ENCODE measurements at places on chromosomes 2 and 18.
A peak's percentile ranks its signal among the peaks of the same experiment; 100 is the strongest.

GRCh38 chr2:37558623-37559022 lies 112.8 kb downstream of the CDC42EP3 start:
- DNase-seq: no peak

DNA sequence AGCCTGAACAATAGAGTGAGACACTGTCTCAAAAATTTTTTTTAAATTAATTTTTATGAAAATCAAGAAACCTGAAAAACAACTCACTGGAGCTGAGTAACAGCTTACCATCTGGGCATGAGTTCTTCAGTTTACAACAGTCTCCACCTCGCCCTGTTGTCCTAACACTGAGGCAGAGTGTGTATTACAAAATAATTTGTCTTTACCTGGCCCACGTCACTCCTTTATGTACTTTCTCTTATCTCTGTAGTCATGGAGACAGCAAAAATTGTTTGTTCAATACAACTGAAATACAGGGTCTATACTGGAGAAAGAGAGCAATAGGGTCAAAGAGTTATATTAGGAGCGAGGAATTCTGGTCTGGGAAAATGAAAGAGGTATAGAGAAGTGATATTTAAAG lies 48.1 kb downstream of the CYTIP start:
- no peak for DNase-seq

DNA sequence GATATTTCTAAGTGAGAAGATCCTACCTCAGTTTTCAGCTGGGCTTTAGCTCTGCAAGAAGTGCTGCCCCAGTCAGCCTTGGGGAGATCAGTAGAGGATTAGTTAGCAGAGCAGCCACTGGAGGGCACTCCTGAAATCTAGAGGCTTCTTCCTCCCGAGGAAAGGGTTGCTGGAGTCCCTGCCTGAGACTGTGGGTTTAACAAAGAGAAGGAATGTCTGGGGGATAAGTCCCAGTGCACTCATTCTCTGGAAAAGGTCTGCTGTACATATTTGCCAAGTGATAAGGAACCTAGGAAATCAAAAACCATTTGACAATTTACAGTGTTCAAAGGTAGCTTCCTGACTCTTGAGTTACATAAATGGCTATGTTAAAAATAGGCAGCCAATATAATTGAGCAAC lies 207.2 kb downstream of the SLC8A1 start:
- no peak for DNase-seq

- no peak for DNase-seq
Measured at GRCh38 chr2:201701646-201702045, 3.2 kb upstream of the MPP4 start.

- DNase-seq: no peak
Measured at GRCh38 chr18:13217971-13218367, 591 bp upstream of the LDLRAD4 start.

- no peak for DNase-seq
Measured at GRCh38 chr2:74261204-74261864, 62.9 kb downstream of the MTHFD2 start.

DNA sequence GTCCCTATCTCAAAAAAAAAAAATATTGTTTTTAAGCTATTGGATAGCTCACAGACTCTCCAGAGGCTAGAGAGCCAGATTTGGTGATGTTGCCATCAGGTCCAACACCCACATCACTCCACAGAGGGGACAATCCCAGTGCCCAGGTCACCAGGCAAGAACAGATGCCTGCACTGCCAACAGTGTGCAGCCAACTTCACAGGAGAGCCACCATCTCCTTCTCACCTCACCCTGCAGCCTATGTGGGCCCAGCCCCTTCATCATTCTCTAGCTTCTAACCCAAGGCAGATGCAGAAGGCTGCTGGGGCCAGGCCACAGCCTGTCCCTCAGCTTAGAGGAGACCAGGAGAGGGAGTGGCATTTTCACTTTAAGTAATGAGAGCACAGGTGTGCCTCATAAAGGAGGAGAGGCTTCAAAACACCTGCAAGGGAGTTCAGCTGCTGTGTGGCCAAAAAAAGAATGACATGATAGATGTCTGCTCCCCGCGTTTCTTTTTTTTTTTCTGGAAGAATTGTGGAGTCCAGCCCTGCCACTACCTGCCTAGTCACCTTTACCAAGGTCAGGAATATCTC lies 98.0 kb upstream of the ZSWIM2 start:
- DNase-seq: no peak

- DNase-seq: peak; percentile 17
Measured at GRCh38 chr2:8229546-8229986, 452.3 kb upstream of the ID2 start.

DNA sequence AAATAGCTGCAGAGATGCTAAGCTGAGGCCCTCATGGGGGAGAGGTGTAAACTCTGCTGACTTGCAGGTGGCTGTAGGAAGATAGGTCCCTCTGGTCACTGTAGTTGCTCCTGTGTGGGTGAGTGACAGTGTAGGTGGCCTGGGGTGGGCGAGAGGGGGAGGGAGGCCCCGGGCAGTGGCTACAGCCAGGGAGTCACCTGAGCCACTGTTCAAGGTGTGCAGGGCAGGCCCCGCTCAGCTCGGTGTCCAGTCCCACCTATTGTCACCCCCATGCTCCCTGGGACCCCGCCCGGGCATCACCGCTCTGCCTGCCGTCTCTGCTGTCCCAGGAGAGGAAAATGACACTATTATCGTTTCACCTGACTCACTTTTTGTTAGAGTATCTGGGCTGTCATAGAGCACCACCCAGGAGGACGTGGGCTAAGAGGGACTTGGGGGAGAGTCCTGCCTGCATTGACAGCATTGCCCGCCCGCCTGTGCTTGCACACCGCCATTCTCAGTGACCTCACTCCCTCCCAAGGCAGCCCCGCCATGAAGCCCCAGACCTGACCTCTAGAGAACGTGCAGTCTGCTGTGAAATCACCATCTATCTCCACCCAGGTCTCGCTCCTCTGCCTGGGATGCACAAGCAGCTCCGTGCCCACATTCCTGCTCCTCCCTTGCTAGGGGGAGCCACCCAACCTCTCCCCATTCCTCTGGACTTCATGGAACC lies 29.2 kb downstream of the COPS9 start:
- DNase-seq: no peak

DNA sequence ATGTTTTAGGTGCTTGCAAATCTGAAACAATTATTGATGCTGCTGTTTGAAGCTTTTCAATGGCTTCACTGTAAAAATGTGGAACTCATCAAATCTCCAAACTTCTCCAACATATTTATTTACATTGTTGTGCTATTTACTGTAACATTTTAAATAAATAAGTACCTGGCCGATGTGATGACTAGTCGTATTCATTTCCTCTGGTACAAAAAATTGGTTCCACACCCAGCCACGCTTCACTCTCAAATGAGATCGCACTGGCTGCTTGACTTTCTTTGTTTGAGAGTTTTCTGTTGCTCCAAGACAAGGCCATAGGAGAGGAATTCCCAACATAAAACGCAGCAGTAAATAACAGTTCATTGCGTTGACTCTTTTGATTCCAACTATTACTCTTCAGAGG lies 32.0 kb downstream of the CDH19 start:
- no peak for DNase-seq

DNA sequence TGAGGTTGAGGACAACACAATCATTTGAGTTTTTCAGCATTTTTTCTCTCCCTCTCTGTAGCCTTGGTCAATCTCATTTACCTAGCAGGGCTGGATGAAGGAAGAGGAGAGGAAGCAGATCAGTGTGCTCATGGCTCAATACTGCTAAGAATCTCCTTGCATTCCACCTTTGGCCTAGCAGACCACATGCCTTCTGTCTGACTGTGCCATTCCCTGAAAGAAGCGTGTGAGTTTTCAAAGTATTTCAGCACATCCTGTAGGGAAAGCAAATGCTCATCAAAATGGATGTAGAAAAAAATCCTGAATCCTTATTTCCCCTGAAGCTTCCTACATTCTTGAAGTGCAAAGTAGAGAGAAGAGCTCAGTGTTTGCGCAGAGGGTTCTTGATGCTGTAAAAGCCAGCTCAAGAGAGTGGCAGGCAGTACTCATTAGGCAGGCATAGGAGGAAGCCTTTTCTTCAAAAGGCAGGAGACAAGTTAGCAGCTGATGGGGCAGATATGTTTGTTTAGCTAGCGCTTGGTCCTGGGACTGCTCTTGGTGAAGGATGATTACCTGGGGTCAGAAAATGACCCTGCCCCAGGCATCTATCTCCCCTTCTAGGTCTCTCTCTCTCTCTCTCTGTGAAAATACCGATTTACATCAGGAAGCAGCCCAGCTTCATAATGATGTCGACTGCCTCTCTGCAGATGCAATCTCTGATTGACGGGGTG lies 14.4 kb upstream of the PIK3C3 start:
- DNase-seq: no peak

GRCh38 chr2:122514451-122514996 lies 759.1 kb downstream of the TSN start:
- no peak for DNase-seq

DNA sequence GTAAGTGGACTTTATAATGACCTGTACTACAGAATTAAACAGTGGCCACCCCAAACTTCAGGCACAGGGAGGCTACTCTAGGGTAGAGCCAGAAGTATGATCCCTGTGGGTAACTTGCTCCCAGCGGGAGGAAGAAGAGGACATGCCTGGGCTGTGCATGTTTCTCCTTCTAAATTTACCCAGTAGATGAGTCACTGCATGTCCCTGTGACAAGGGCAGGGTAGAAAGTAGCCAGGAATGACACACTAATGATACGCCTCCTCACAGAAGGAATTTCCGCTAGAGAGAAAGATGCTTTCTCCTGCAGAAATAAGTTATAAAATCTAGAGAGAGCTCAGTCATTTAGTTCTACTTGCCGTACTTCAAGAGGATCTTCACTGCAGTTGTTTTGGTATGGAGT lies 7.5 kb downstream of the ACYP2 start:
- no peak for DNase-seq

GRCh38 chr2:201006704-201007103 lies 43.2 kb upstream of the ORC2 start:
- DNase-seq: no peak

Measured in stimulated activated CD8-positive, alpha-beta memory T cell treated with anti-CD3 and anti-CD28 coated beads, Interleukin-4, amount 100 ng/mL, for 1 hour (primary cell).